NCI-H1092 (cell line): ENCODE measurements at places on chromosomes 1 and 21.

- DNase-seq = no peak
Observed at GRCh38 chr1:203742436-203742835, 22.5 kb upstream of the LAX1 start.

DNA sequence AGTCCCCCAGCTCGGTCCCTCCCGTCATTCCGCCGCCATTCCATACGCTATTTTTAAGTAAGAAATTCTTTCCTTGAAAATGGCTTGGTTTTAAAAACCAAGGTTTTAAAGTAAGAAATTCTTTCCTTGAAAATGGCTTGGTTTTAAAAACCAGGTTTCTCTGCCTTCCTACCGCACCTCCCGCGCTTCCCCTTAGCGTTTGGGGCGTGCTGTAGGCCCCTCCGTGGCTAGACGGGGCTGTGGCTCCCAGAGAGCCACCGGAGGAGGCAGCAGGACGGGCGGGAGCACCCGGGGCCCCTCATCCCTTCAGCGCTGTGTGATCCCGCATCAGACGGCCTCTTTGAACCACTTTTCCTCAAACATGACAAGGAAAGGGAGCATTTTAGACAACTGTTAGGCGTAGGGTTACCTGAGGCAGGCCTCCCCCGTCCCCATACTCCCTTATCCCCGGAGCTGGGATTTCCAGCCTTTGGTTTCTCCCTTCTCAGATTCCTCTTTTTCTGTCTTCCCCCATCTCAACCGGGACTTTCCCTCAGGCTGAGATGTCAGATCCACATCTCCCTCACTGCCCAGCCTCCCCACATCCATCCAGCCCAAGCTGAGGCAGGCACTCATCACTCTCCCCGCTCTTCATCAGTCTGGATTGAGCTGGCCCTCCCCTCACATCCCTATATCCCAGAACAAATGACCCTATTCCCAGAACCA lies 541 bp upstream of the CD58 start:
- DNase-seq = no peak

DNA sequence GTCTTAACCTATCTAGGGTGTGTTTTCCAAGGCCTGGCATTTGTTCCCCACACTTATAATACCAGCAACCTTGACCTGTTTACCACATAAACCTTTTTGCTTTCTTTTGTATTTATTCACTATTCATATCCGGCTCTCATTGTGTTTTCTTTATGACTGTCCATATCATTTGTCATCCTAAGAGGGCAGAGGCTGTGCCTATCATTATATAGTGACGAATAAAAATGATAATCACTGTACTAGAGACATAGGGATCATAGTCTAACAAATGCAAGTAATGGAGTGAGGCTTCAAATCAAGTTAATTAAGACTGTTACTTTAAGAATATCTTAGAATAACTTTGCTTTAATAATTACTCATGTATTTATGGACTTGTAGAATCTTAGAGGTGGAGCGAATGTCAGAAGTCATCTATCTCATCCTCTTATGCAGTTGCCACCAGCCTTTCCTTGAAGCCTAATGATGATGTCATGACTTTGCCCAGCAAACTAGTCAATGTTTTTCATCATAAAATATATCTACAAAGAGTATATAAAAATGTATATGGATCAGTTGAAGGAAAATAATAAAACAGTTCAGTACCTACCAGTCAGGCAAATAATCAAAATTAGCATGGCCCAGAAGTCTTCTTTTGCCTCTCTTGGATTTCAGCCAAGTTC lies 4.7 kb upstream of the ETV3 start:
- DNase-seq = no peak

DNA sequence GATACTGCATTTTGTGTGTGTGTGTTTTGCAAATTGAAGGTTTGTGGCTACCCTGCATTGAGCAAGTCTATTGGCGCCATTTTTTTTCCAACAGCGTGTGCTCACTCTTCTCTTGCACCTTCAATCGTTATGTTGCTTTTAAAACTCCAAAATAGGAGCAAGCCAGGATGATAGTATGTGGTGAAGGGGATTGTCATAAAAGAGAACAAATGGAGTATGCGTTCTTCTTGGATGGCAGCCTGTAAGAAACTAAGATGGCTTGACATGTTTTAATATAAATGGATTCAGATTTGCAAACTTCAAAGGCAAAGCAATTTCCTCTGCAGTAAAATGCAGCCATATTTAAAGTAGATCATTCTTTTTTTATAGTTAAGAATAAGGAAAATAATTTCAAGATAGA lies 43.2 kb upstream of the KCNK1 start:
- DNase-seq = no peak

GRCh38 chr1:54338464-54338863 lies 67.7 kb downstream of the SSBP3 start:
- no peak for DNase-seq

DNA sequence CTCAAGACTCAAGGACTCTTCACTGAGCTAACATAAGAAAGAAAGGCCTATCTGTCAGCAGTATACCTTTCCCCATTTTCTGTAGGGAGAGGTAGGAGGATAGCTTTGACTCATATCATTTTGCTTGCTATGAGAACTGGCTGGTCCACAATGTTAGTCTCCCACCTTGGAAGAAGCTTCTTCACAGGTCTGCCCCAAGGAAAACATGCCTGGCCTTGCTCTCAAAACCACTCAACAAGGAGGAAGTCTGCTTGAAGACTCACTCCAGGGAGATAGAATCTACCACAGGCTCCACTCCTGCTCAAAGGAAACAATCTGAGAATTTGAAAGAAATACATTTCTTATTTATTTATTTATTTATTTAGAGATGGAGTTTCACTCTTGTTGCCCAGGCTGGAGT lies 29.5 kb upstream of the LAMC1 start:
- no peak for DNase-seq

DNA sequence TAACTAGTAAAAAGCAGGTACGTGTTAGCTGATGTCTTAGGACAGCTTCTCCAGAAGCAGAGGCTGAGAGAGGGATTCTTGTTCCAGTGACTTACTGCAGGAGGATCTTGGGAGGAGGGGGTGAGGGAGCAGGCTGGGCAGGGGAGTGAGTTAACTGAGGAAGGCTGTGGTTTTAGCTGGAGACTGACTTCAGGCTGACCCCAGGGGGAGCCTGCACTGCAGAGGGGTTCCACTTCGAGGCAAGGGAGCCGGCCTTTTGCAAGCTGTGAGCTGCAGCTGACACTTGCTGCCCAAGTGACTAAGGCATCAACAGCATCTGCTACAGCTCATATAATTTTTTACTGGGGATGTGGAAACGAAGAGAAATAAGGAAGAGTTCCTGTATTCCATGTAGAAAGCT lies 50.4 kb upstream of the SOD1 start:
- DNase-seq = no peak

GRCh38 chr1:223634423-223634822 lies 31.1 kb downstream of the CAPN8 start:
- DNase-seq = no peak

GRCh38 chr1:203911806-203912205 lies 50.4 kb downstream of the SNRPE start:
- no peak for DNase-seq

GRCh38 chr1:168848051-168848450 lies 119.0 kb upstream of the DPT start:
- DNase-seq = no peak

GRCh38 chr1:208601561-208601960 lies 357.4 kb upstream of the PLXNA2 start:
- no peak for DNase-seq

- DNase-seq = no peak
Observed at GRCh38 chr21:45544449-45545235, 2.4 kb upstream of the SLC19A1 start.

GRCh38 chr1:236301958-236302335 lies 20.2 kb upstream of the ERO1B start:
- peak; percentile 18 for DNase-seq

- DNase-seq = no peak
Observed at GRCh38 chr1:12035312-12035711, 16.0 kb downstream of the MIIP start.

DNA sequence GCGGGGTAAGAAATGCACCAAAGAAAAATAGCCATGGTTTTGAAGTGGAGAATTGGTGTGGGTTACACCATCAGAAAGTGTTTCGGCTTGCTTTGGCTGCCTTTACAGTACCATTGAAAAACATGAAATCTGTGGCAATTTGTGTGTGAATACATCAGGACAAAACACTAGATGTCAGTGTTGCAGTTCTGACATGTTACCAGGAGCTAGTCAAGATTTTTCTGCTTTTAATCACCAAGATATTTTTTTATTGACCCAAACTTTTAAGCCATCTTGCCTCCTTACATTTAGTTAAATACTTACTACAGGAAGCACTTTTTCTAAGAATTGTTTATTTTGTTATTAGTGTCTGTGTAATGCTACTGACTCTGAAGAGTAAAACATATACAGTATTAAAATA lies 14.3 kb downstream of the RRP15 start:
- no peak for DNase-seq

GRCh38 chr1:205262731-205263171 lies 35.0 kb downstream of the TMCC2 start:
- DNase-seq = no peak

- DNase-seq = no peak
Observed at GRCh38 chr1:26053718-26054560, 8.0 kb upstream of the SLC30A2 start.

DNA sequence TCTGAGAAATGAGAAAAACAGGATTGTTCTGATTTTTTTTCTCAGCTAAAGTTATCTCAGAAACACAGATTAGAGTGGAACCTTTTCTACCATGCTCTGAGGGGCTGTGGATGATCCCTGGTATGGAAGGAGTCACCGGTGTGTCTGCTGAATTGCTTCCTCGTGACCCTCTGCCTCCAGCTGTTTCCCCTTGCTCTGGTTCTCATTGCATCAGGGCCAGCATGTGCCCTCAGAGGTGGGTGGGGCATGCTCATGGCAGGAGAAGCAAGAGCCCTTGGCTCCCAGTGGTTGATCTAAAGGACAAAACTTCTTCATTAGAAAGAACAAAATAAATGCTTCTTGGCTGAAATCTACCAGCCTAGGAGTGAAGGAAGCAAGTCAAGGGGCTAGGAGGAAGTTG lies 183.2 kb upstream of the HMCN1 start:
- no peak for DNase-seq

DNA sequence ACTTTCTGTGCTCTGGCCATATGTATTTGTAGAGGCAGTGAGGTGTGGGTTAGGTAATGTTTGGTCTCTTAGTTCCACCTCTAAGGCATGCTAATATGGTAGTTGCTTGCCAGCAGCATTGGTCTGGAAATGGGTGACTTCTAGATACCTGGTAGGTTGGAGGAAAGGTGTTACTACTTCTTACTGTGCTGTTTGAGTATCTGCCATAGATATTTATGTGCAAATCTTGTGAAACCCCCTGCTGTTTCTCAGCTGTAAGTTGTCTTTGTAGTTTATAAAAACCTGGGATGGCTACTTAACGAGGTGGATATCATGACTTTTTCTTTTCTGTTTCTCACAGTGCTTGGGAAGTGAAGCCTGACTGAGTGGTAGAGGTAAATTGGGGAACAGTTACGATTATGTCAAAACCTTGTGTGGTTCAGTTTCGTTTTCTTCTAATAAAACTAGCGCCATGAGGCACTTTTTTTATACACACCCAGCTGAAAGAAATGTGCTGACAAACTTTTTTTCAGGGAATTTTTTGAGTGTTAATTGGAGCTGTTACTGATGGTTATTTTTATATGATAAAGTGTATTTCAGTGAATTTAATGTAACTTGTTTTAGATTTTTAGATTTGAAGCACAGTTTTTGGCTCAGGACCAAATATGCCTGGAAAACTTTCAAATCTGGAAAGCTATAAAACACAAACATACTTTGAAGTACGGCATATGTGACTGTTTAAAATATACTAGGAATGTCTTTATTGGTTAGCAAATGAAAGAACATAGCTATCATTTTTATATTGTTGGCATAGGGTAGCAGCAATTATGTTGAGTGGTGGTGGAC lies 42.1 kb downstream of the CAMSAP2 start:
- DNase-seq = no peak

GRCh38 chr1:33299461-33300155 lies 21.3 kb downstream of the A3GALT2 start:
- DNase-seq = no peak

- no peak for DNase-seq
Observed at GRCh38 chr1:14606632-14607031, 8.1 kb downstream of the KAZN start.

DNA sequence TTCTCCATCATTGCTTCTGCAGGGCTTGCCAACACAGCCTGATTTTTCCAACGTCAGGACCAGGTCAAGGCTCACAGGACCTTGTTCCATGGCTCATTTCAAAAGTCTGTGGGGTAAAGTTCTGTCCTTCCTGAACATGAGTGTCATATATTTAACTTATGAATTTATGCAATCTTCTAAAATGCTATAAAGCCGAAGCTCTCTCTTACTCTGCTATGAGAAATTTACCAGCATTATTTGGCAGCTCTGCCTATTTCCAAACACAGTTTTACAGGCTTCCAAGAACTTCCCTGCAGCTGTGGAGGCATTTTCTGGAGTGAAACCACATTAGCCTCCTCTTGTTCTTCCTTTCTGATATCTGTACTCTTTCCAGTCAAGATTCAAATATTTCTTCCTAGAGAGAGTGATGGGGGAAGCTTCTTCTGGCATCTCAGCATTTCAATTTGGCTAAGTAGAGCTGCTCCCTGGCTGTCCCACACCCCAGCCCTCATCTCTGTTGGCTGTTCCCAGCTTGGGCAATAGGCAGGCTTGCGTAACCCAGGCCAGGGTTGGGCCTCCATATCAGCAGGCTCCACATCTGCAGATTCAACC lies 15.6 kb upstream of the HMGCS2 start:
- no peak for DNase-seq

DNA sequence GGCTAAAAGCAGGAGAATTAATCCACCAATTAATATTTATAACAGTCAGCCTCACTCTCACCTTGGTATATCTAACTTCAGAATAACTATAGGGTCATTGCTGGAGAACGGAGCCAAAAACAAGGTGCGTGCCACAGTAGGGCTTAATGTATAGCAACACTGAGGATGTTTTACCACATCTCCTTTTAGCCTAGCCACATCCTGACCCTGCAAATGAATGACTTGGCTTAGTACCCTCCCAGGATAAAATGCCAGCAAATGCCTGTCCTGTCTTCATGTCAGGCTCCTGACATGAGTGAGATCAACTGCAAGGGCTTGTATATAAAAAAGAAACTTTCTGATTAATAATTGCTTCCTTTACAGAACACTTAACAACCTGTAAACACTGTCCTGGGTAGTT lies 2.7 kb upstream of the CDC42BPA start:
- no peak for DNase-seq

DNA sequence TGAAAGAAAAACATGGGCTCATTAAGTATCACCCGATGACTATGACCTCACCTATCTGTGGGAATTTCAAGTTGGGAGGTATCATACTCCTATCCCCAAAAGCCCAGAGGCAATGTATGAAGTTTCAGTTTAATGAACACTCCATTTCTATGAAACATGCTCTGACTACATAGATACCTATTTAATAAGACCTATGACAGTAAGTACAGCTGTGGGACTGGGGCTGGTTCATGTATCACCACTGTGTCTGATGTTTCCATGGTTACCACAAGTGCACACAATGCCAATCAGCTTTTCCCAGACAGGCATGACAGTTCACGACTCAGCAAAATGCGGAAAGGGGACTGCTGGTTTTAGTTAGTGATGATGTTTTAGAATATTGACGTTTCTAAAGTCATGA lies 167.7 kb downstream of the SIPA1L2 start:
- DNase-seq = no peak
